ENCODE measurements at places on chromosomes 7 and 10.

DNA sequence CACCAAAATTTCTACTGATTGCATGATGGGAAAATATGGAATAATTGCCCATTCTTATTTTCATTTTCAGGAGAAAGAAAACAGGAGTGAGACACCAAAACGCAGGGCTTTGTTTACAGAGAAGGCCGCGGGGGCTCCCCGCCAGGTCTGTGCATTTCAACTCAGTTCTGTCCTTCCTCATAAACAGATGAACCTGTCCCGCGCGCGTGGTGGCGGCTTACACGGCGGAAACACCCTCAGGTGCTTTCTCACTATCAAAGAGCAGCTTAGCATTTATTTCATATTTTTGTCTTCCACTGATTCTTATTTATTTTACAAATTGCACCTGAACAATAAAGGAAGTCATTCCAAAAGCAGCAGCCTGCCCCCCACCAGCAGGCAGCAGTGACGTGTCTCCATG lies 579.4 kb downstream of the PTPRN2 start:
- DNase-seq: no peak

DNA sequence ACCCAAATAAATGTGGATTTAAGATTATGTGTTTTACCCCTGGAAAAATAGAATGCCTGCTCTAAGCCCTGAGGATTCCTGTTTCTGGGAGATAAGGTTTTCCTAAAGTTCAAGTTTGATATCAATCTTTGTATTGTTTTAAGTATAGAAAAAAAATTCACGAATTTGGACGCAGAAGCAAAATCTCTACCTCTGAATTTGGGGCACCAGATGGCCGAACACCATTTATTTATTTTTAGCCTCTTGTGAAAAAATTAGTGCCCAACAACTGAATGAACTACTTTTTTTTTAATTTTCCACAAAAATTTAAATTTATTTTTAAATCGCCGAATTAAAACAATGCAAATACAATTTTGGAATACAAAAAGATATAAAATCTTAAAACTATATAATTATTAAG lies 128.1 kb upstream of the SP4 start:
- no peak for DNase-seq

GRCh38 chr7:92832534-92833023 lies 3.8 kb downstream of the CDK6 start:
- no peak for DNase-seq

- no peak for DNase-seq
Observed at GRCh38 chr10:62620491-62620890, 184.0 kb upstream of the ADO start.

GRCh38 chr10:22222236-22223190 lies 4.7 kb upstream of the EBLN1 start:
- no peak for DNase-seq

GRCh38 chr10:31261511-31262311 lies 57.3 kb upstream of the ZEB1 start:
- DNase-seq: no peak

DNA sequence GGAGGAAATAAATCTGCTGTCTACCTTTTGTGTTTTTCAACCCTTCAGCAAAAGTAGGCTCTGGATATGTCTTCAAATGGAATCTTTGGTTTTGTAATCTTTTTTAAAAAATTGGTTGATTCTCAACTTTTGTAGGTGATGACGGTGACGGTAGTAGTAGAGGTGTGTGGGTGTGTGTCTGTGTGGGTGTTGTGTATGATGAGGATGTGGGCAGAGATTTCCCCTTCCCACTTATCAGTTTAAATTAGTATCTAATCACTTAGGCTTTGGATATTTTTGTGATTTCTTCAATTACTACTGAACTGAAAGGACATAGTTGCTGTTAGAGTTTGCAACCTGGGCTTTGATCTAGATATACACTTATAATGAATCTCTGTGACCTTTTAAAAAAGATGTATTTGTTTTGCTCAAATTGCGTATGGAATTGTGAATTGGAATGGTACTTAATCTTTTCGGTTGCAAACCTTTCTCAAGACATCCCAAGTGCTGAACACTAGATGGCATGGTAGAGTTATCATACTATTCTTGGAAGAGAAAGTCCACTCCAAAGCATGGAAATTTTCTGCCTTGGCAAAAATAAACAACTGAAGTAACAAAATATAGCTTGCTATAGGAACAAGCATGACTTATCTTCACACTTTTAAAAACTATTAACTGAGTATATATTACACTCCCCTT lies 51.9 kb upstream of the A1CF start:
- DNase-seq: peak; percentile 43

GRCh38 chr7:131000873-131001272 lies 266.9 kb upstream of the KLF14 start:
- DNase-seq: no peak

- DNase-seq: no peak
Observed at GRCh38 chr7:158018098-158018762, 569.4 kb downstream of the PTPRN2 start.

- no peak for DNase-seq
Observed at GRCh38 chr7:13802651-13803050, 186.8 kb downstream of the ETV1 start.

DNA sequence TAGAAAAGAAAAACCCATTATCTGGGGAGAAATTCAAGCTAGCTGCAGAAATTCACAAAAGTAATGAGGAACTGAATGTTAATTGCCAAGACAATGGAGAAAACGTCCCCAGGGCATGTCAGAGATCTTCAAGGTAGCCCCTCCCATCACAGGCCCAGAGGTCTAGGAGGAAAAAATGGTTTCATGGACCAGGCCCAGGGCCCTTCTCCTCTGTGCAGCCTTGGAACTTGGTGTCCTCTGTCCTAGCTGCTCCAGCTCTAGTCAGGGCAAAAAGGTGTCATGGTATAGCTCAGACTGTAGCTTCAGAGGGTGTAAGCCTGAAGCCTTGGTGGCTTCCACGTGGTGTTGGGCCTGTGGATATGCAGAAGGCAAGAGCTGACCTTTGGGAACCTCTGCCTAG lies 411.8 kb downstream of the ADRA2A start:
- DNase-seq: no peak

DNA sequence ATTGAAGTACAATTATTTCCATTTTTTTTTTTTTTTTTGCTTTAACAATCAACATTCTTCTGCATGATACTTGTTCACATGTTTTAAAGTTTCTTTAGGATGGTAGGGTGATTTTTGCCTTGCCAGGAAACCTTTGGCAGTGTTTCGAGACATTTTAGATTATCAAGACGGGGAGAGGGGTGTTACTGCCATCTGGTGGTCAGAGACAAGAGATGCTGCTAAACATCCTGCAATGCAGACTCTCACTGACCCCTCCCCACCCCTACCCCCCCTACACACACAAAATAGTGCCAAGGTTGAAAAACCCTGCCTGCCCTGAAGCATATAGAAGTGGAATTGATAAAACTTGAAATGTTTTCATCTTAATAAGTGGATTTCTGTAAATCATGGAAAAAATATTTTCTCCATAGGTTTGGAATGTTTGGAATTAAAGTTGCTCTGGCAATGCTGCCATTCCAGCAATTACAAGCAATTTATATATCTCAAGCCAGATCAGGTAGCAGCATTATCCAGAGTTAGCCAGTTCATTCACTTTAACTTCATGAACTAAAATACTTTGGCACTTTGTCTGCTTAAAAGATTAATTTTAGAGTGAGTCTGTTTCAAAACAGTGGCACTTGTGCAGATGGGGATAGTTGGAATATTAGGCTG lies 62.1 kb downstream of the SDHAF3 start:
- DNase-seq: peak; percentile 56

DNA sequence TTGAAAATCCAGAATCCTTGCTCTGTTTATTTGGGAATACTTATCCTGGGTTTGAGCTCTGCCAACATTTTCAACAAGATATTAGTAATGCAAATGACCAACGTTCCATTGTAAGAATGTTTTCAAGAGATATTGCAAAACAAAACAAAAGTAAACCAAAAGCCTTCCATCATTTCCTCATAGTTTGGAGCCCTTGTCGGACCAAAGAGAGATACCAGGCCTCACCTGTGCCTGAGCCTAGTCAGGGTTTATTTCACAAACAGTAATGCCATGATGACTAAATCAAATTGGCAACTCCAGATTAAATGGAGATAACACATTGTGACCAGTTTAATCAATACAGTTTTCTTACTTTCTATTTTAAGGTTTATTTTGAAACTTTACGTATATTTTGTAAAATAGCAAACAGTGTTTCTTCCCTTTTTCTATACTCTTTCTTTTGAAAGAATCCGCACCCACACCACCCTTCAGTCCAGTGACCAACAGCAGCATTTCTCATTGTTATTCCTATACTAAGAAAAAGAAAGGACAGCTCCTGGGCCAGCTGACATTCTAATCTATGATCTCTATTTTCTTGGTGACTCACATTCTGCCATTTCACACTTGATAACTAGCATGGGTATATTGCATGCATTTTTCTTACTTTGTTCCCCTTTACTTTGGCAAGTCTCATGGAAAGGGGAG lies 168.5 kb upstream of the MEOX2 start:
- DNase-seq: peak; percentile 84
